ENCODE measurements at places on chromosomes 2 and 18. TPM values are rescaled to one million over a fixed set of nuclear protein-coding genes. Genes with fewer than 3 reads are reported as not detected.

The ITGB6 gene
- total RNA-seq = not detected

The ATRAID gene
- 101 TPM for total RNA-seq

The MFSD6 gene
- total RNA-seq = 64.9 TPM

The SLC35F6 gene
- 11.5 TPM for total RNA-seq

The FLACC1 gene
- total RNA-seq = 2.5 TPM

The FAM117B gene
- 6.4 TPM for total RNA-seq
